ENCODE measurements at places on chromosomes 6 and 20. TPM values are rescaled to one million over a fixed set of nuclear protein-coding genes. Genes with fewer than 3 reads are reported as not detected.

ABHD16A gene
- 35.4 TPM for polyA plus RNA-seq

PRICKLE4 gene
- 2.2 TPM for polyA plus RNA-seq

OXT gene
- not detected for polyA plus RNA-seq

RIPOR2 gene
- polyA plus RNA-seq = 24.1 TPM

BMP7 gene
- 4.0 TPM for polyA plus RNA-seq

WFDC5 gene
- polyA plus RNA-seq = not detected

SUMO4 gene
- polyA plus RNA-seq = 0.22 TPM

SPTLC3 gene
- polyA plus RNA-seq = not detected

CSE1L gene
- polyA plus RNA-seq = not detected

BTBD3 gene
- 47.3 TPM for polyA plus RNA-seq

GRCh38 chr20:35478804-35479472 lies 23.5 kb downstream of the CEP250 start:
- no peak for DNase-seq

- no peak for DNase-seq
Observed at GRCh38 chr20:1229541-1229940, 3.7 kb downstream of the RAD21L1 start.

DNA sequence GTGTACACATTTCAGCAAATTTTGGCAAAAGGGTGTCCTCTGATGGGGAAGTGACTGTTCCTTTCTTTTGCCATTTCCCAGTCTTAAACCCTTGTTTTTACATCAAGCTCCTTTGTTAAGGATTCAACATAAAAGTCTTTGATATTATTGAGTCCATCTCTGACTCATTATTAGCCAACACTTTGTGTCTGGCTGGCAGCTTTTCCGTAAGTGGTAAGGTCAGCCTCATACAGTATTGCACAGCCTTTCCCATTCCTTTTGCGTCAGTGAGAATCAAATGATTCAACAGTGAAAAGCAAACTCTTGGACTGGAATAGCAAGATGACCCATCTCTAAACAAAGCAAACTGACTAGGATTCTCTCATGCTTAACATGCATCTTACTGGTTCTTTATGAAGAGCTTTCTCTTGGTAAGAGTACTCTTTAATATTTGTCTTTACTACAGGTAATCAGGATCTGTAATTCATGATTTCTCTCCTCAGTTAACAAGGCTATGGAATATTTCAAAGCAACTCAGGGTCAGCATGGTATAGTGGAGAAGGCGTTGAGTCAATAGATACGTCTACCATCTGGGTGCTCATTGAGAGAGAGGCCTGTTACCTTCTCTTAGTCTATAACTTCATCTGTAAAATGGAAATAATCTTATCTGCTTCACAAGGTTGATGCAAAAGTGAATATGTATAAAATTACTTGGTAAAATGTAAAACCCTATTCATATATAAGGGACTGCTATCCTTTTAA lies 183.6 kb downstream of the PRL start:
- DNase-seq = no peak

DNA sequence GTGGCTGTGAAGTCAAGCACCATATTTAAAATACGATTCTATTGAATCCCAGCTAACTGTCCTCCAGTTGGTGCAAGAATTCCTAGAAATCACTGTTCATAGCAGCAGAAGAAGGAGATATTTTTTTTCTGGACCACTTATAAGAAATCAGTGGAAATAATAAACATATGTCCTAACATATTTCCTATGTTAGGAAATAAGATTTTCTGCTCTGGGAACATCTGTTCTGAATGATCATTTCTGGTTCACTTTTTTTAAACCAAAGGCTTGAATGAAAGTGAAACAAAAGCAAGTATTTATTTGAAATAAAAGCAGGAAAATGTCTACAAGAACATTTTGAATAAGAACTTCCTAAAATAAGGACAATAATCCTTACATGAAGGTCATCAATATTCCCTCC lies 138.9 kb upstream of the RALGAPA2 start:
- no peak for DNase-seq

DNA sequence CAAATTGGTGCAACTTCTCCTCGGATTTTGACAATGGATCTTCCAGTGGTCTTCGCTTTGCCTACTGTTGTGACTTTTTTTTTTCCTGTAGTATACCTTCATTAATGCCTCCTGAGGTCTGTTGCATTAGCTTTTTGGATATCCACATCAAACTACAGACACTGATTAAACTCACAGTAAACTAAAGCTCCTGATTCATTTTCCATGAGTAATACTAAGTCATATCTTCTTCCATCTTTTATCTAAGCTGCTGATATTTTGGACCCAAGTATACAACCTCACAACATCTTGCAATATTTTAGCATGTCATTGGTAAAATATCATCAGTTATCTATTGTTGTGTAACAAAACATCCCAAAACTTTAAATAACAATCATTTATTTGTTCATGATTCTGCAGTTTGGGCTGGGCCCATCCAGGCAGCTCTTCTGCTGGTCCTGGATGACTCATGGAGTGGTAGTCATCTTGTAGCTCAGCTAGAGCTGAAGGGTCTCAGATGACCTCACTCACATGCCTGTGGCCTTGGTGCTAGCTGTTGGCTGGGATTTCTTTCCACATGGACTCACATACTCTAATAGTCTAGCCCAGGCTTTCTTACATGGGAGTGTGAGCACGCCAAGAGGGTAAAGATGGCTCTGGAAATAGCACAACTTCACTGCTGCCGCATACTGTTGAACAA lies 78.3 kb upstream of the SRSF6 start:
- no peak for DNase-seq

- DNase-seq = no peak
Observed at GRCh38 chr6:165883851-165884640, 221.0 kb upstream of the PDE10A start.

GRCh38 chr20:53828088-53828681 lies 234.5 kb upstream of the ZNF217 start:
- DNase-seq = peak; percentile 79

- DNase-seq = no peak
Observed at GRCh38 chr6:47733879-47734558, 35.6 kb downstream of the ADGRF4 start.

DNA sequence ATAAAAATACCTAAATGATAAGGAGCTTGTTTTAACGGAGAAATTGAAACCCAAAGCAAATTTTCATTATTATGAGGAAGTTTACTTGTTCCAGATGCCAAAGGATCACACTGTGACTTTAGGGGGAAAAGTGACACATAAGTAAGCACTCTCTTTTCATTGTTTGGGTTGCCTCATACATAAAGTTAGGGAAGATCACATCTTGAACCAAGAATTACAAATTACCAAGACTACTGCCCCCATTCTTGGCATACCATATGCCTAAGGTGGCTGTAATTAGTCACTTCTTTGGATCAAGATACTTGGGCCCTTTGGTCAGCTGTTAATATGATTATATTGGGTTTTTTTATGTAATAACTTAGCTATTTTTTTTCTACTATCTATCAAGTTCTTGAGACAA lies 269.0 kb downstream of the COL12A1 start:
- DNase-seq = no peak

DNA sequence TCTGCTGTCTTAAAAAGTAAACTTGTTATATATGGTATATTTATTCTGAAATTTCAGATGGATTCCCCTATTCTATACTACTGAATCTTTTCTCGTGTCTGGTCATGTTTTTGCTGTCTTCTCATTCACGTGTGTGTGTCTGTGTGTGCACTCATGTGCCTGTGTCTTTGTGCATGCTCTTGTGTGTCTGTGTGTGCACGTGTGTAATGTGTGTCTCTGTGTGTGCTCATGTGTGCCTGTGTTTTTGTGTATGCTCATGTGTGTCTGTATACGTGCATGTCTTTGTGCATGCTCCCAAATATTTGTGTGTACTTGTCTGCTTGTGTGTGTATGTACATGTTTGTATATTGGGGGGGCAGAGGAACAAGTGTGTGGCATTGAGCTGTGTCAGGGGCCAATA lies 34.0 kb downstream of the PRR18 start:
- no peak for DNase-seq

DNA sequence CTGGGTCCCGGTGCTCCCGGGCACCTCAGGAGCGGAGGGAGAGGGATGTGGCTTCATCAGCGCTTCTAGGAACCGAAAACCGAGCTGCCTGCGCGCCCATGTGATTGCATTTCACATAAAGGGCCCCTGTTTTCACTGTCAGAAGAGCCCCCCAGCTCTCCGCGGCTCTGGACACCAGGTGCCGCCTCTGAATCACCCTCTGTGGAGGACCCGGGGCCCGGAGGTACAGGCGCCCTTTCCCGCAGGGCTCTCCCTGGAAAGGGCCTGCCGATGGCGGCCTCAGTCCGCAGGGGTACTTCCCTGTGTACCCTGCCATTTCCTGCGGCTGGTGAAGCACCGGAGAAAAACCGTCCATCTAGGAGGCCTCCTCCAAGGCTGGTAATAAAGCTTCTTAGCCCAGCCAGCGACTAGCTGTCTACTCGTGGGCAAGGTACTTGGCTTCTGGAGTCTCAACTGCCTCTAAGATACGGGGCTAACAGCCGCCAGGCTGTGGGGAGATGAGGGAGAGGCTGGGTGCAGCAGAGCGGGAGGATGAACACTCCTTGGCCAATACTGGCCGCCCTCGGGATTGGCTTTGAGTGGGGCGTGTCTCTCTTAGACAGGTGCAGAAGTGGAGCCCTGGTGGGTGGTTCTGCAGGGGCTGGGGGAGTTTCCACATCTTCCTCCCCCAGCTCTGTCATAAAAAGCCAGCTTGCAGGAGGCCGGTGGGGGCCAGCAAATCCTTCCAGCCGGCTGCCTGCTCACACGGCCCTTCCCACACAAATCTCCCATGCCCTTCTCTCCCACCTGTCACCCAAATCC lies 1.6 kb downstream of the PPP1R16B start:
- DNase-seq = no peak

GRCh38 chr6:79586548-79586947 lies 44.6 kb upstream of the SH3BGRL2 start:
- no peak for DNase-seq

- no peak for DNase-seq
Observed at GRCh38 chr6:4568138-4568537, 208.1 kb upstream of the CDYL start.

DNA sequence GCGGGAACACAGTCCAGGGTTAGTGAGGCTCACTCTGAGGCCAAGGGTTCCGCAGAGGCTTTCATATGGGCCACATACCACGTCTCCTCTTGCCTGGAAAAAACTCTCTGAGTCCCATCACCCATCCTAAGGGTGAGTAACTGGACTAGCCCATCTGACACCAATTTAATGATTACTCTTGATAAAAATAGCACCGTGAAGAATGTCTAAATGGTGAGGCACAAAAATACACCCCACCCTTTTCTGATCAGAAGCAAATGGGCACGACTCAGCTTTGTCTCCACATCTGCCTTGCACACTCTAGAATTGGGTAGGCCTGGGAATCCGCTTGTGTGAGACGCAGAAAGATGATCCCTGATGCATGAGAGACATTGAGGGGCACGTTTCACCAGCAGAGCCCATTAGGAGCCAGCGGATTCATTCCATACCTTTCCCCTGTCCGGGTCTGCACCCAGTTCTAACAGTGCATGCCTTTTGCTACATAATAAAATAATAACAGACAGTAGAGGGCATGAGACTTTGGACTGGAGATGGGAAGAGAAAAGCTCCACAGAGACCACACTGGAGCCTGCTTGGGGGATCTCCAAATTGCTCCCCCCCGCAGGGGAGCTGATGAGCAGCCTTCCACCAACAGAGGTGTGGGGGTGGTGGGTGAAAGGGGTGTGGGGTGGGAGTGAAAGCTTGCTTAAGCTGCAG lies 110.0 kb upstream of the KCNK16 start:
- no peak for DNase-seq

DNA sequence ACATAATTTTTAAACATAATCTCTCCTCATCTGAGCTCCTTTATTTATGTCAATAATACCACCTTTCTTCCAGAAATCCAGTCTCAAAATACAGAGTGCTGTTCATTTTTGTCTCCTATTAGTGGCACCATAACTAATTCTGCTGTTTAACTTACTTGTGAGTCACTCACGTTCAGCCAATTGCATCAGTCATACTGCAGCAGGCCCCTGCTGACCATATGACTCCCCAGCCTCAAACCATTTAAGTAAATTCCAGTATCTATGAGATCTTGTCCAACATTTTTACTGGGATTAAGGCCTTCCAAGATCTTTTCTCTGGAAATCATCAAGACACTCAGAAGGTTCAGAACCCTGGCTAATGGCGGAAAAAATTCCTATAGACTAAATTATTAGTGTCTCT lies 982.2 kb upstream of the MAP3K7 start:
- DNase-seq = no peak

GRCh38 chr6:36443471-36444428 lies 950 bp downstream of the KCTD20 start:
- DNase-seq = no peak

DNA sequence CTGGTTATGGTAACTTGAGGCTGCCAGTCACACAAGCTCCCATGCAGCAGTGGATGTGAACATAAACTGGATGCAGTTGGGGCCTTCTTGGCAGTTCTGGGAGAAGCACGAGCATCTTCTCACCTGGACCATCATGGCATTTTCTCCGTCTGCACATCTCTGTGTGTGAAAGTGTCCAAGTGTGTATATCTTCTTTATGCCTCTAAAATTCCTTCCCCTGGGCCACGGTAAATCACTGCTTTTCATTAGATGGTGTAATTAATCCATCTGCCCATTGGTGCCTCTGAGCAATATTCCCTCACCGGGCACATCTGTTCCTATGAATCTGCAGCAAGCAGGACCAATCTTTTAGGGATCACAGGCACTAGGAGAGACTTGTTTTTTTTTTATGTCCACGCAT lies 138.0 kb downstream of the MAP3K7 start:
- no peak for DNase-seq

DNA sequence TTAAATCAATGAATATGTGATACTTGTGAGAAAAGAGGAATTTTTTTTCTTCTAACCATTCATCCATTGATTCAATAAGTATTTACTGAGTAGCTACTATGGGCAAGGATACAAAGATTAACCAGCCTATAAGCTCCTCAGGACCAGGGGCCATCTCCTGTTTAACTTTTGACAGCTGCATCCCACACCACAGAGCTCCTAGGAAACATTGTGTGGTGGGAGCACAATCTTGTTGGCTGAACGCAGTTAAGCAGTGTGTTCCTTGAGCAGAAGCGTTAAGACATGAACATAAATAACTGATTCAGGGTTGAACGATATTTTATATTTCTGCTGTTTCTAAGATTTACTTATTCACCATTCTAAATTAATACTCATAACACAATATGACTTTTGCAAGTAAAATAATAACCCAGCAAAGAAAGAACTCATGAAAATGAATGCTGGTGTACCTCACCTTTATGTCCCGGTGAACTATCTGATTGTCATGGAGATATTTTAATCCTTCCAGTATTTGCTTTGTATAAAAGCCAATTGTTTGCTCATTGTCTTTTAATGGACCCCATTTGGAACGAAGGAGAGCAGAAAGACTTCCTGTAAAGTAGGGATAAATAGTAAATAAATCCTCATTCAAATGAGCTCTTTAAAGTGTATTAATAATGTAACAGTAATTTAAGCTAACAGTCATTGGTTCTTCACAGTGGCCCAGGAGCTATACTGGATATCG lies 62.6 kb upstream of the MAP7 start:
- DNase-seq = no peak

GRCh38 chr6:15366879-15367278 lies 121.0 kb downstream of the JARID2 start:
- no peak for DNase-seq

GRCh38 chr6:3794092-3794491 lies 42.6 kb upstream of the PXDC1 start:
- no peak for DNase-seq

- DNase-seq = no peak
Observed at GRCh38 chr6:90420500-90420899, 123.9 kb upstream of the BACH2 start.

All from muscle of arm (tissue), 14 donors.